ENCODE measurements at places on chromosomes 7 and 10. TPM values are rescaled to one million over a fixed set of nuclear protein-coding genes. Genes with fewer than 3 reads are reported as not detected.
A peak's percentile ranks its signal among the peaks of the same experiment; 100 is the strongest.

AP4M1 gene
- 25.2 TPM for total RNA-seq

AGMO gene
- 1.8 TPM for total RNA-seq

CALHM1 gene
- total RNA-seq, result 1.3 TPM

GPR22 gene
- 50.1 TPM for total RNA-seq

TCAF2 gene
- 2.9 TPM for total RNA-seq

CLEC5A gene
- total RNA-seq, result 0.81 TPM

PTPRZ1 gene
- 124 TPM for total RNA-seq

PON3 gene
- total RNA-seq, result 3.8 TPM

ABCC2 gene
- total RNA-seq, result 1.3 TPM

SEMA4G gene
- 14.0 TPM for total RNA-seq

LIPA gene
- total RNA-seq, result 74.3 TPM

DNA sequence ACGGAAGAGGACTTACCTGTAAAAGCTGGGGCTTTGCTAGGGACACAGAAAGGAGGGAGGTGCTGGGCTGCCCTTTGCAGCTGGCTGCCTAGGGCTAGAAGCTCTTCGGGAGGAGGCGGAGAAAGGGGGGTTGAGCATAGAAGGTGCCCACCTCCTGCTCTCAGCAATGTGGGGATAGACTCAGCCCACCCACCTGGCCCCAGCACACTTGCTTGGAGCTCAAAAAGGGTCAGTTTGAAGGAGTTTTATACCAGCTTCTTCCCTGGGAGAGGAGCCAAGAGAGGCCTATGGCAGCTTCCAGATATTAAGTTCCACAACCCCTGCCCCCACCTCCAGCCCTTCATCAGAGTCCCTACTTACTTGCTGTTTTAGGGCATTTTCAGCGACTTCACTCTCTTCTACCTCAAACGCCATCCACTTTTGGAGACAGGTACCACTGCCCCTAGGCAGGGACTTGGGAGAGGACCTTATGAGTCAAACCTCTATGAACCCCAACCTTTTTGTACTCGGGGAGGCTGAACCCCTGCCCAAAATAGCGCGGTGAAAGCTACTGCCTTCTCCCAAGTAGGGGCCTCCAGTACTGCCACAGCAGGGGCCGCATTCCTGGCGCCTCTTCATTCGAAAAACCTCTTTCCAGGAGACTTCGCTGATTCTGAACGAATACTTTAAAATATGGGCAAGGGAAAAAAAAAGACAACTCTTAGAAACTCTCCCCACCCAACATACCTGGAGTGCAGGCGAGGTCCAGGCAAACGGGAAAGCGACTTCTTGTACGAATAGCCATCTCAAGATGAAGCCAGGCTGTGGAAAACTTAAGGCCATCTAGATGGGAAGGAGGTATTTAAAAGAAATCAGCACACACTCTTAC lies 1.2 kb upstream of the EVX1 start:
- no peak for DNase-seq

- no peak for DNase-seq
Measured at GRCh38 chr7:3995187-3995586, 686.9 kb upstream of the FOXK1 start.

- DNase-seq, result no peak
Measured at GRCh38 chr10:85026878-85027467, 698.6 kb downstream of the CCSER2 start.

- DNase-seq, result peak; percentile 52
Measured at GRCh38 chr10:27319752-27320431, 79.3 kb upstream of the ACBD5 start.

DNA sequence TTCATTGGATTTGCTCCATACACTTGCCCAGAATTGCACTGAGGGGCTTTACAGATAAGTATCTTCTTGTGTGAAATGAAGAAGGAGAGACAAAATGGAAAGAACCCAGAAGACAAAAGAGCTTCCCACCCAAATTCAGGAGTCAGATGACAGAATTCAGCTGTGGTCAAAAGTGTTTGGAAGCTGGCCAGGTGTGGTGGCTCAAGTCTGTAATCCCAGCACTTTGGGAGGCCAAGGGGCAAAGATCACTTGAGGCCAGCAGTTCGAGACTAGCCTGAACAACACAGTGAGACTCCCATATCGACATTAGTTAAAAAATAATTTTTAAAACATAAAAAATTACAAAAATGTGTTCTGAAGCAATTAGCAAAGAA lies 27.1 kb downstream of the DUSP5 start:
- no peak for DNase-seq

DNA sequence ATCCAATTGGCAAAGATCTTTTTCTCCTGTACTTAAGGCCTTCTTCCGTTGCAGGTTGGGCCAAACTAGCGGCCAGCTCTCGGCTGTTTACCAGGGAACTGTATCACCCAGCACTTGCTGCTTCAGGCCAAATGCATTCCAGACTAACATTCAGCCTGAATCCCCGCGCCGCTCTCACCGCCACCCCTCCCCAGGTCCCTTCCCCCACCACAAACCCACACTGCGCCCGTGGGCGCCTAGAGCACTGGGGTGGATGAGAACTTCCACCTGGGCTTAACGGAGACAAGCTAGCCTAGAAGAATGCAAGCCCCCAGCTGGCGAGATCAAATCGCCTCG lies 676 bp downstream of the TCAF1 start:
- peak; percentile 53 for DNase-seq

GRCh38 chr10:69571618-69572158 lies 1.5 kb downstream of the NEUROG3 start:
- no peak for DNase-seq

GRCh38 chr10:11611248-11612020 lies at the start of gene USP6NL:
USP6NL (minus strand) TSS chr10:11611650; CDS start chr10:11597634, 14,016 bp downstream.
- DNase-seq, result peak; percentile 77

GRCh38 chr7:2802101-2802500 lies 42.0 kb downstream of the GNA12 start:
- DNase-seq, result no peak

DNA sequence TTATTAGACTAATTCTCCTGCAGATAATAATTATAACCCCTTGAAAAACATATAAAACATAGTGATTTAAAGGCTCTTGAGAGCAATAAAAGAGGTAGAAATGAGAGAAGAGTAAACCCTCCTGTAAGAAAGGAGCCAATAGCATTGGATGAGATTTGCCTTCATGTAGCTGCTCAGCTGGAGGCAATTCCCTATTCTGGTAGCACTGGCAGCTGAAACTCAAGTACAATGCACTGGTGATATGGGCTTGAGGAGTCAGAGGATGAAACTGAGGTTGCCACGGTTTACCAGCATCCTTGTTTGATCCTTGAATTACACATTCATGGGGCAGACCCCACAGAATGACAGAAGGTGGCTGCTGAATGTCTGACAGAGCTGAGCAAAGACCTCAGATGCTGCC lies 76.4 kb downstream of the CTTNBP2 start:
- DNase-seq, result no peak

DNA sequence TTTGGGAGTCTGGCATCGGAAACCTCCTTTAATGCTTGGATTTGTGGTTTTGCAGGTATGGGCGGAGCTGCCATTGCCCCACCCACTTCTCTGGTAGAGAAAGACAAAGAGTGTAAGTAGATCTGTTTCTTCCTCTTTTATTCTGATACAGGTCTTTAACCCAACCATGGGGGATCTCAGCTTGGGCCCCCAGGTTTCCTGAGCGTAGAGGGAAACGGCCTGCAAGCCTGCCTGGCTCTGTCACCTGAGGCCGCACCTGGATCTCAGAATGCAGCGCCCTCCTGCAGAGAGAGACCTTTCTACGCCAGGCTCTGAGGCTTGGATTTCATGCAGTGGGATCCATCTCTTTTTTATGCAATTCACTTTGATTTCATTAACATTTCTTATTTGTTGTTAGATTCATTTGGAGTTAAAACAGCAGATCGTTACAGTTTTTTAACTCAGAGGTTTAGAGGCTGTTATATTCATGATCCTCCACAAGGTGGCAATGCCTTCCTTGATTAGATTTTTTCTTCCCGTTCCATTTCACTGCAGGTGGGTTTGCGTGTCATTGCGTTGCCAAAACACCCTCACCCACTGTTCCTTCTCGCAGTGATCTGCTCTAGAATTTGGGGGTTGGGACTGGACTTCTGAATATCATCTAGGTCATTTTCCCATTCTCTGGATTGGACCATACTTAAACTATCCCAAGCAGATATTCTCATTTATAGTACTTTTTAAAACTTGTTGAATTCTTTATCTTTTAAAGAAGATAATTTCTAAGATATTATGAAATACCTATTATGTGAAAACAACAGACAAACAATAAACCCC lies 20.0 kb downstream of the RBM17 start:
- no peak for DNase-seq

DNA sequence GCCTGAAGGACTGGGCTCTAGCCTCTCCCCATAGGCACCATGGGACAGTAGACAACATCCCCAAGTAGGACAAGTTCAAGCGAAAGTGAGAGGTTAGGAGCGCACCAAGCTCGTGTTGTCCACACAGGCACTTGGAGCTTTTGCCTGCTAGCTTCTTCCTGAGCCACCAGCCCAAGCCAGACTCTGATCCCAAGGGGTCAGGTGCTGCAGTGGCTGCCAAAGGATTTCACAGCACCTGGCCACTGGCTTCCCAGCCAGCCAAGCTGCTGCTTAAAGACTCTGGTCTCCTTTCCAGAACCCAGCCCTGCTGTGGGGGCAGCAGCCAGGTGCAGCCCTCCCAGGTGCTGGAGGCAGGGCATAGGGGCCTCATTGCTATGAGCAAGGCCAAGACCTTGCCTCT lies 33.0 kb upstream of the UNC5B start:
- no peak for DNase-seq

- no peak for DNase-seq
Measured at GRCh38 chr10:20953120-20953519, 56.0 kb upstream of the NEBL start.

- no peak for DNase-seq
Measured at GRCh38 chr7:124369310-124369709, 336.4 kb upstream of the TMEM229A start.

DNA sequence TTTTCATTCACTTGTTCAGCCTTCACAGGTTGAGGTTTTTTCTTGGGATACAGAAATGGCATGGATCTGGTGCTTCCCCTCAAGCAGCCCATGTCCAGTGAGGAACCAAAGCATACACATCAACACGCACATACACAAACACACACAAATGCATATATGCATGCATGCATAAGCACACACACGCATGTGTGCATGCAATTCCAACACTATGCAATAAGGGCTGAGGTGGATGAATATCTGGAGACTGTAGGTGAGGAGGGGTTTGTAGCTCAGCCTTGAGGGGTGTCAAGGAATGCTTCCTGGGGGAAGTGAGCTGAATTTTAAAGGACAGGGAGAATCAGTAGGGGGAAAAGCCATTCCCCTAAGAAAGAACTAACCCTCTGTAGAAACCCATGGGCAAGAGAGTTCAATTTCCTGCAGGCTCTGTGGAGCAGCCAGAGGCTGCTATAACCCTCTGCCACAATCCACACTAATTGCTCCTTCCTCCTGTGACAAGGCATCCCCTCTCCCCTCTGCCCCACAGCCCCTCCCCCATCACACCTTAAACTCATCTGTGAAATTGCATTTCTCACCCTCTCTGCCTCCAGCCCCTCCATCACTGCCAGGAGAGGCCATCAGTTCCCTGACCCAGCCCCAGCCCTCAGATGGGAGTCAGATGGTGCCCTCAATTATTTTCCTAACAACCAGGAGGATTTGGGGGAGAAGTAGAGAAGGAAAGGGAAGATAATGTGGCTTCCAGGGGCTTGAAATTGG lies 316.4 kb downstream of the RPS24 start:
- no peak for DNase-seq

GRCh38 chr7:92034116-92034515 lies 93.5 kb downstream of the AKAP9 start:
- no peak for DNase-seq

GRCh38 chr10:72298592-72299519 lies 25.1 kb downstream of the DDIT4 start:
- no peak for DNase-seq

DNA sequence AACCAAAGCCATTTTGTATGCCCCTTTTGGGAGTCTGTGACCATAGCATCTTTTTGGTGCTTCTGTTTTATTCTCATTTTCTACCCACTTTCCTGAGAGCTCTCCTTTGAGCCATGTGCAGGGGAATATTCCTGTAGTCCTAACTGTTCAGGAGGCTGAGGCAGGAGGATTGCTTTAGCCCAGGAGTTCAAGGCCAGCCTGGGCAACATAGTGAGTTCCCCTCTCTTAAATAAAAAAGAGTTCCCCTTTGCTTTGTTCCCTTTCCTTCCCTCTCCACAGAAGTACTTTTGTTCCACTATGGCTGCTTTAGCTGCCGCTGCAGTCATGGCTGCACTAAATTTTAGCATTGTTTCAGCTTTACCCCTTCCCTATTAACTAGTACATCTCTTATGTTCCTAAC lies 85.9 kb downstream of the BTAF1 start:
- DNase-seq, result no peak

GRCh38 chr7:124597509-124597908 lies 168.1 kb downstream of the GPR37 start:
- no peak for DNase-seq

DNA sequence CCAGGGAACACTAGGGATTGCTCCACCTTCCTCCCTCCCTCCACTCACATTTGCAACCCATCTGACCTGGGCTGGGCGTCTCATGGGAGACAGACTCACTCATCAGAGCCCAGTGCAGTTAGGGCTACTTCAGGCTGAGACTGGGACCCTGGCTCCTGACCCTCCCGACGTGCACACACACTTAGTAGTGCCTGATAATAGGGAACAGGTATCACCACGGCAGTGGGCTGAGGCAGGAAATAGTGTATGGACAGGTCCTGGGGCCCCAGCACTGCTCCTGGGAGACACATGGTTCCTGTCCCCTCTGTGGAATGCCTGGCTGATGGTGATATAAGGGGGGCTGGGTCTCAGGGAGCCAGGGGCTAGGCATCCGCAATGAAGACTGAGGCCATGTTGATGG lies 14.3 kb downstream of the AQP1 start:
- no peak for DNase-seq

DNA sequence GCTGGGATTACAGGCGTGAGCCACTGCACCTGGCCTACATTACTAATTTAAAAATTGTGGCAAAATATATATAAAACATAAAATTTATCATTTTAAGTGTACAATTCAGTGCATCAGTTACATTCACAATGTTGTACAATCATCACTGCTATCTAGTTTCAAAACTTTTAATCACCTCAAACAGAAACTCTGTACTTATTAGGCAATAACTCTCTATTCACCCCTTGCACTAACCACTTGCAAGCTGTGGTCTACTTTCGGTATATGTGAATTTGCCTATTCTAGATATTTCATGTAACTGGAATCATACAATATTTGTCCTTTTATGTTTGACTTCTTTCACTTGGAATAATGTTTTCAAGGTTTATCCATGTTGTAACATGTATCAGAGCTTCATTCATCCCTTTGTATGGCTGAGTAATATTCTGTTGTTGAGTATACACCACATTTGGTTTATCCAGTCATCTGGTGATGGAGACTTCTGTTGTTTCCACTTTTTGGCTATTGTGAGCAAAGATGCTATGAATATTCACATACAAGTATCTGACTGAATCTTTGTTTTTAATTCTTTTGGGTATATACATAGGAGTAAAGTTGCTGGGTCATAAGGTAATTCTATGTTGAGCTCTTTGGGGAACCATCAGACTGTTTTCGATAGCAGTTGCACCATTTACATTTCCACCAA lies 14.3 kb upstream of the ELOVL3 start:
- DNase-seq, result no peak

Data from dorsolateral prefrontal cortex (tissue), 122 donors.